T follicular helper cell (primary cell): ENCODE measurements at places on chromosomes 7 and 10.

GRCh38 chr7:154504918-154505317 is 452.7 kb downstream of the DPP6 start:
- no peak for DNase-seq

DNA sequence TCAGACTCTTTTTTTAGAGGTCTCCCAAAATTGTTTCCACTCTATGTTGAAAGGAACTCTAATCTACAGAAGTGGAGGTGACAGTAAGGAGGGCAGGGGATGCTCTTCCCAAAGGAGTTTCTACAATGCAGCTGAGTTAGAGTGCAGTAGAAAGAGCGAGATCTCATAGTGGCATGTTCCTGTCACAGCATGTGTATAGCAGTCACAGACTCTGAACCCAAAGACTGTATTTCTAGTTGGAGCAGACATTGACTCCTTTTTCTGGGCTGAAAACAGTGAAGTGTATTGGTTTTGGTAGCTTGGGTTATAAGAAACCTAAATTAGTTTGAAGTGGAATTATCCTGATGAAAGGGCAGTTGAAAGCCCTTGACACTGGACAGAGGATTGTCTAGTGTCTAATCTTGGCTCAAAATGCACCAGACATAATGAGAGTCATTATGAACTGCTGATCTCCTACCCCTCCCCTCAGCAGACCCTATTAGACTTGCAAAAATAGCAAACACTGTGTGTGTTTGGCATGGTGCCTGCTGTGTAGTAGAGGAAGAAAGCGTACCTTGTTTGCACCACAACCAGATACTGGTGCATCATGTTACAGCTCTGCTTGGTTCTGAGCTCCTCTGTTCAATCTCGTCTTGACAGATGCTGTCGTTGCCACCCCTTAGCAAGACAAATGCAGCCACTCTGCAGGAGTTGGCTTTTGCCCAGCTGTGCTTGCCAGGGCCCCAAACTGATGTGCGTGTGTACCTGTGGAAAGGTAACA is 336.0 kb downstream of the AUTS2 start:
- no peak for DNase-seq

DNA sequence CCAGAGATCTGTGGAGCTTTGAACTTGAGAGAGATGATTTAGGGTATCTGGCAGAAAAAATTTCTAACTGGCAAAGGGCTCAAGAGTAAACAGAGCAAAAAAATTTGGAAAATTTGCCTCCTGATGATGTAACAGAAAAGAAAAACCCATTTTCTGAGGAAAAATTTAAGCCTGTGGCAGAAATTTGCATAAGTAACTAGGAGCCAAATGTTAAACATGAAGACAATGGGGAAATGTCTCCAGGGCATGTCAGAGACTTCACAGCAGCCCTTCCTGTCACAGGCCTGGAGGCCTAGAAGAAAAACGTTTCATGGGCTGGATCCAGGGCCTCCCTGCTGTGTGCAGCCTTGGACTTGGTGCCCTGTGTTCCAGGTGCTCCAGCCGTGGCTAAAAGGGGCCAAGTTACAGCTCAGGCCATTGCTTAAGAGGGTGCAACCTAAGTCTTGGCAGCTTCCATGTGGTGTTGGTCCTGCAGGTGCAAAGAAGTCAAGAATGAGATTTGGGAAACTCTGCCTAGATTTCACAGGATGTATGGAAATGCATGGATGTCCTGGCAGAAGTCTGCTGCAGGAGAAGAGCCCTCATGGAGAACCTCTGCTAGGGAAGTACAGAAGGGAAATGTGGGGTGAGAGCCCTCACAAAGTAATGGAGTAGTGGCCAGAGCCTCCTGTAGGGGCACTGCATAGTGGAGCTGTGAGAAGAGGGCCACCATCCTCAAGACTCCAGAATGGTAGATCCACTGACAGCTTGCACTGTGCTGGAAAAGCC is 8.1 kb downstream of the SEMA3D start:
- no peak for DNase-seq

DNA sequence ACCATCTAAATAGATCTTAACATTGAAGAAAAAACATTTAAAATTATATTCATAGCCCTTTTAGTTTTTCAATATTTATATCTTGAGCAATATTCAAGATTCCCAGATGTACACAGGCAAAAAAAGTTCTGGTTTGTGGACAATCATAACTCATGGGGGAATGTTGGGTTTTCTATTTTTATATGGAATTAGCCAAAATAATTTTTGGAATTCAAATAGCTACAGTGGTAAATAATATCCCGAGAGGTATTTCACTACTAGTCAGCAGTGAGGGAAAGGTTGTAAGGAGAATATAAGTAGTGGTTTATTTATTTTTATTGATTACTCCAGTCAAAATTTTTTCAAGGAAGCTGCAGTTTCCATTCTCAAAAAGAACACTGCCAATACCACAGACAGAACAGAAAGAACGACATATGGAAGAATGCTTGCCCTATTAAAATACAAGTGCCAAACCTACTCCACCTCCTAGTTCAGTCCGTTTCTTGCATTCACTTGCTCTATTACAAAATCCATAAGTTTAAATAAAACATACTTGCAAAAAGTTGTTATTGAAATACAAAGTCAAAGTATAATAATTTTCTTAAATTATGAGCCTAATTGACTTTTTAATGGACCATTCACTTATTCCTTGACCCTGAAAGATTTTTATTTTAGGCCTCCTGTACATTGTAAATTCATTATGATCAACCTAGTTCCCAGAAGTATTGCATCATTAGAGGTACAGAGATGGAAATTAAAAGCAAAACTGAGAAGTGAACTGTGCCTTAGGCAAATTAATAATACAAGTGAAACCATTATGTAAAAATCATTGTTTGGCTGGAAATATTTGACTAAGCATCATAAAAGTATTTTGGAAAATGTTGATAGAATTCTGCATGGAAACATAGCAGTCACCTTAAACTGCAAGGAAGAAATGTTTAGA is 533.2 kb downstream of the PARD3 start:
- DNase-seq: no peak

- no peak for DNase-seq
Observed at GRCh38 chr10:88490231-88490980, 92.7 kb downstream of the RNLS start.
